ENCODE measurements at places on chromosomes 2 and 18.

GRCh38 chr2:216799873-216800431 lies 59.9 kb downstream of the TNP1 start:
- no peak for DNase-seq

GRCh38 chr2:98901291-98901690 lies 34.7 kb downstream of the CRACDL start:
- DNase-seq: no peak

DNA sequence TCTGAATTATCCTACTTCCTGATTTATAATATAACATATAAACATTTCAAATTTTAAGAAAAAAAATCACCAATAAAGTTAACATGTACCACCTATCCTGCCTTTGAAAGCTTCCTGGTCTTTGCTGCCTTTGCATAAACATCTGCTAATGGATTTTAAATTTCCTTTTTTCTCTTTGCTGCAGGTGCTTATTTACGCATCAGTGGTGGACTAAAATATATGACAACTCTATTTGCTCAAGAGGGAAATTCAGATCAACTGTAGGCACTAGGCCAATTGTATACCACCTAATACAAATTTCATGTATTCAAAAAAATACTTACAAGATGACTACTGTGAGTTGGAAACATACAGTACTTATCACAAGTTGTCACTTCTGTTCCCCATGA lies 57.2 kb downstream of the RAD51AP2 start:
- DNase-seq: no peak

DNA sequence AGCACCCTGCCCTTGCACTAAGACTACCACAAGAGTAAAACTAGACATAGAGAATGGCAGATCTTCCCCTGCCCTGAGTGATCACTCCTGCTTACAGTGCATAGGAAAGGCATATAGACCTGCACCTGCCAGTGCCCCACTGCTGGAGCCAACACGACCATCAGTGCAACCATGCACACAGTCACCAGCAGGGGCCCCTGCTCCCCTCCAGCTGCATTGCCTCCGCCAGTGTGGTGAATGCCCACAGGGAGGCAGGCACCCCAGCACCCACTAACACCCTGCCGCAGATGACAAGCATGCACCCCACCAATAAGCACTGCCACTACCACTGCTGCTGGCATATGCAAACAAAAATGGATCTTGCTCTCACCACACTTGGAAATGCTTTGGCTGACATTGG lies 478.8 kb downstream of the ADCYAP1 start:
- DNase-seq: no peak

- DNase-seq: no peak
These were observed 197.2 kb downstream of the CYP26B1 start for GRCh38 chr2:71950256-71951082.

DNA sequence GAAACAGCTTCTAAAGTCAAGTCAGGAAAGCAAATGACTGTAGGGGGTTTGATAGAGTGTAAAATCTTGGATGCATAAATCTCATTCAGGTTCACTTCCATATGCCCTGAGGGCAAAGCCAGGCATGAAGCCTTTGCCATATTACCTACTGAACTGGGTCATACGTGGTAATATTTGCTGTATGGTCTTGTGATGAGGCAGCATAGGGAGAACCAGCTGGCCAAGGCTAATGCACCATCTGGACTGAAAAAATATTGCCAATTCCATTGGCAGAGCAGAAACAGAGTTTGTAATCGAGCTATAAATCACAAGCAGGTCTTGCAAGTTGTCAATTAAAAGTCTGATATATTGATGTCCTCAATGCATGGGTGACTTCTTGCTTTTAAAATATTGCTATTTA lies 243.8 kb downstream of the ERBB4 start:
- DNase-seq: no peak

- DNase-seq: no peak
These were observed 5.0 kb downstream of the EVA1A start for GRCh38 chr2:75555701-75556100.

All from stimulated activated CD4-positive, alpha-beta T cell treated with anti-CD3 and anti-CD28 coated beads, Interleukin-15, amount 100 ng/mL, for 1 hour (primary cell).